ENCODE measurements at places on chromosomes 11 and 22. TPM values are rescaled to one million over a fixed set of nuclear protein-coding genes. Genes with fewer than 3 reads are reported as not detected.

Gene KCNJ11
- total RNA-seq: not detected

Gene DERL3
- total RNA-seq: 3.4 TPM

Gene LARGE2
- total RNA-seq: not detected

Gene SPON1
- not detected for total RNA-seq

Gene SYT8
- not detected for total RNA-seq

Gene LRRC10B
- total RNA-seq: not detected

Gene DCDC1
- not detected for total RNA-seq

Gene MLC1
- total RNA-seq: not detected

Gene BARX2
- total RNA-seq: not detected

Gene CCDC81
- total RNA-seq: 1.1 TPM

Gene DNAJB13
- total RNA-seq: not detected

Gene IFTAP
- 19.5 TPM for total RNA-seq

Gene PATE4
- not detected for total RNA-seq

Gene KRTAP5-10
- total RNA-seq: not detected

Gene CNIH2
- 0.78 TPM for total RNA-seq

Gene CCDC87
- 0.28 TPM for total RNA-seq

Gene OR5A1
- not detected for total RNA-seq

Gene CTSW
- total RNA-seq: not detected

Gene TMEM45B
- not detected for total RNA-seq

Gene PIWIL4
- 0.25 TPM for total RNA-seq

Gene TMEM135
- 36.8 TPM for total RNA-seq

Gene KREMEN1
- total RNA-seq: 0.99 TPM

Gene ZNF214
- 1.7 TPM for total RNA-seq

Gene PHOX2A
- not detected for total RNA-seq

Gene OR10V1
- total RNA-seq: not detected

Gene KCTD17
- 59.2 TPM for total RNA-seq

Gene VEGFB
- 98.1 TPM for total RNA-seq

Gene C11orf91
- 1.4 TPM for total RNA-seq

Gene LMO2
- 62.4 TPM for total RNA-seq

Gene SYCE3
- total RNA-seq: not detected

Gene ZNF202
- 13.1 TPM for total RNA-seq

Gene KRTAP5-8
- total RNA-seq: not detected

Gene KIRREL3
- not detected for total RNA-seq

Gene DUSP8
- total RNA-seq: 8.7 TPM

Gene ASCL2
- total RNA-seq: not detected

Gene MS4A4E
- total RNA-seq: not detected

Gene OR52N4
- not detected for total RNA-seq

Gene HORMAD2
- not detected for total RNA-seq

Gene CASP5
- total RNA-seq: not detected

Gene TRPM5
- not detected for total RNA-seq

Gene ART1
- total RNA-seq: not detected

Gene LMNTD2
- total RNA-seq: 1.8 TPM

Gene JOSD1
- 73.1 TPM for total RNA-seq

Gene PLAAT5
- not detected for total RNA-seq

Gene PDHX
- total RNA-seq: 33.2 TPM

Gene KRTAP5-7
- total RNA-seq: not detected

Measured in endothelial cell of umbilical vein (primary cell).